A673 (cell line): ENCODE measurements at places on chromosomes 2 and 18.

DNA sequence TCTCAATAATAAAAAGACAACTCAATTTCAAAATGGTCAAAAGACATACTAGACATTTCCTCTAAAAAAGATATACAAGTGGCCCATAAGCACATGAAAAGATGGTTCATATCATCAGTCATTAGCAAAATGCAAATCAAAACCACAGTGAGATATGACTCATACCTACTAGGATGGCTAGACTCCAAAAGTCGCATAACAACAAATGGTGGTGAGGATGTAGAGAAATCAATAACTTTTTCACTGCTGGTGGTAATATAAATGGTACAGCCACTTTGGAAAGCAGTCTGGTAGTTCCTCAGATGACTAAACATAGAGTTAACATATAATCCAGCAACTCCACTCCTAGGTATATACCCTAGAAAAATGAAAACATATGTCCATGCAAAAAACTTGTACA is 242.3 kb upstream of the NOL4 start:
- no peaks in the 10 kb centered on the region for H3K36me3 ChIP-seq
- no peaks in the 10 kb centered on the region for H3K4me1 ChIP-seq
- H3K4me3 ChIP-seq: no peak overlapping the region
- no peak overlapping the region for H3K27ac ChIP-seq
- DNase-seq: peak; percentile 15
- no peaks in the 10 kb centered on the region for H3K27me3 ChIP-seq

- H3K36me3 ChIP-seq: no peaks in the 10 kb centered on the region
- H3K4me3 ChIP-seq: no peak overlapping the region
- no peaks in the 10 kb centered on the region for H3K27me3 ChIP-seq
- no peak for DNase-seq
- H3K27ac ChIP-seq: no peak overlapping the region
Measured at GRCh38 chr2:78839259-78839658, 186.2 kb upstream of the REG3G start.

- no peaks in the 10 kb centered on the region for H3K36me3 ChIP-seq
- H3K27me3 ChIP-seq: no peaks in the 10 kb centered on the region
- peaks cover 38% of the 10 kb centered on the region for H3K4me1 ChIP-seq
Measured at GRCh38 chr2:239275044-239275685, 125.7 kb downstream of the HDAC4 start.

- no peaks in the 10 kb centered on the region for H3K36me3 ChIP-seq
- DNase-seq: no peak
- H3K4me1 ChIP-seq: no peaks in the 10 kb centered on the region
- no peaks in the 10 kb centered on the region for H3K27me3 ChIP-seq
- H3K27ac ChIP-seq: no peak overlapping the region
- H3K4me3 ChIP-seq: no peak overlapping the region
Measured at GRCh38 chr18:41594582-41594981, 360.5 kb upstream of the PIK3C3 start.

- no peak overlapping the region for H3K27ac ChIP-seq
- no peaks in the 10 kb centered on the region for H3K27me3 ChIP-seq
- no peak for DNase-seq
- H3K4me1 ChIP-seq: peaks cover 37% of the 10 kb centered on the region
- no peak overlapping the region for H3K4me3 ChIP-seq
- no peaks in the 10 kb centered on the region for H3K36me3 ChIP-seq
Measured at GRCh38 chr18:53747663-53748160, 476.8 kb downstream of the MBD2 start.

DNA sequence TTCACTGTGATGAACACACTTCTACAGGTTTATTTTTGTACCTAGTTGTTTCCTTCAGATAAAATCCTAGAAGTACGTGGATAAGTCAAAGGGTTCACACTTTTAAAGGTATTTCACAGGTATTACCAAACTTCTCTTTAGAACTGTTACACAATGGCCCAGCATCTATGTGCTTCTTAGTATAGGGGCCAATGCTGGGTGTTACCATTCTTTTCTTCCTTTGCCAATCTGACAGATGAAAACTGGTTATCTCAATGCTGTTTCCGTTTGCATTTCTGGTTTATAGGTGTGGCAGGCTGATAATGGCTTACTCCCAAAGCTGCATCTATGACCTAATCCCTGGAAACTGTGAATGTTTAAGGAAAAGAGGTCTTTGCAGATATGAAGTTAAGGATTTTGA is 2.8 kb upstream of the TCF7L1 start:
- no peak overlapping the region for H3K4me3 ChIP-seq
- no peaks in the 10 kb centered on the region for H3K36me3 ChIP-seq
- H3K27me3 ChIP-seq: no peaks in the 10 kb centered on the region

GRCh38 chr2:98829581-98830270 is 98.8 kb upstream of the MGAT4A start:
- DNase-seq: no peak
- no peak overlapping the region for H3K4me3 ChIP-seq
- H3K27me3 ChIP-seq: peaks cover 9% of the 10 kb centered on the region
- no peaks in the 10 kb centered on the region for H3K36me3 ChIP-seq
- H3K4me1 ChIP-seq: no peaks in the 10 kb centered on the region
- H3K27ac ChIP-seq: no peak overlapping the region

- no peaks in the 10 kb centered on the region for H3K36me3 ChIP-seq
- H3K4me1 ChIP-seq: no peaks in the 10 kb centered on the region
- DNase-seq: no peak
- H3K27ac ChIP-seq: no peak overlapping the region
Measured at GRCh38 chr18:28588884-28589549, 412.1 kb upstream of the CDH2 start.

DNA sequence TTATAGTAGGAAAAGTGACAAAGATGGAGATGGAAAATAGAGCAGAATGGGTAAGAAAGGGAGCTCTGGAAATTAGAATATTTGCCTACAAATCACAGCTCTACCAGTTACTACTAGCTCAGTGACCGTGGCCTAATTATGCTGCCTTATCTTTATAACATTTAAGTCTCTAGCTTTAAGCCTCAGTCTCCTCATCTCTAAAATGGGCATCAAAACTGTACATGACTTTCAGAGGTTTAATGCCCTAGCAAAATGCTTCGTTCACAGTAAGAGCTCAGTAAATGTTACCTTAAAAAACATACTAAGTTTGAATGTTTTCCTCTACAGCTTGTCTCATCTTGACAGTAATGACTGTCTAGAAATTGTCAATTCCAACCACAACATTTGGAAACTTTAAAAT is 8.3 kb upstream of the PTPRM start:
- no peaks in the 10 kb centered on the region for H3K27me3 ChIP-seq
- no peaks in the 10 kb centered on the region for H3K36me3 ChIP-seq
- no peaks in the 10 kb centered on the region for H3K4me1 ChIP-seq
- no peak overlapping the region for H3K27ac ChIP-seq
- H3K4me3 ChIP-seq: no peak overlapping the region

DNA sequence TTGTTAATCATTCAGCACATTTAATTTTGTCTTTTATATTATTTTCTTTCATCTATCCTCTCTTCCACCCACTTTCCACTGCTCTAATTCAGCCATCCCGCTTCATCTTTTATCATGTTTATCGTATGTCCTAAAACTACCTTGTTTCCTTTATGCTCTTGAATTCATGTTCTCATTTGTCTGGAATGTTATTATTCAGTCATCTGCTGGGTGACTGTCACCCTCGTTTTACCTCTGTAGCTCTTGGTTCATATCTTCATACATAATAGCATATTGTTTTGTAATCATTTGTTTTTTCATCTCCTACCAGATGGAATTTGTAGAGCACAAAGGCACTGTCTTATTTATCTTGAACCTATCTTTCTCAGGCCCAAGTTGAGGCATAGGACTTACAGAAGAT is 37.0 kb downstream of the SMCHD1 start:
- no peak overlapping the region for H3K4me3 ChIP-seq

GRCh38 chr2:134713176-134713575 is 5.6 kb downstream of the TMEM163 start:
- no peaks in the 10 kb centered on the region for H3K36me3 ChIP-seq
- no peak overlapping the region for H3K27ac ChIP-seq
- H3K27me3 ChIP-seq: peaks cover 92% of the 10 kb centered on the region
- H3K4me3 ChIP-seq: no peak overlapping the region
- no peaks in the 10 kb centered on the region for H3K4me1 ChIP-seq

DNA sequence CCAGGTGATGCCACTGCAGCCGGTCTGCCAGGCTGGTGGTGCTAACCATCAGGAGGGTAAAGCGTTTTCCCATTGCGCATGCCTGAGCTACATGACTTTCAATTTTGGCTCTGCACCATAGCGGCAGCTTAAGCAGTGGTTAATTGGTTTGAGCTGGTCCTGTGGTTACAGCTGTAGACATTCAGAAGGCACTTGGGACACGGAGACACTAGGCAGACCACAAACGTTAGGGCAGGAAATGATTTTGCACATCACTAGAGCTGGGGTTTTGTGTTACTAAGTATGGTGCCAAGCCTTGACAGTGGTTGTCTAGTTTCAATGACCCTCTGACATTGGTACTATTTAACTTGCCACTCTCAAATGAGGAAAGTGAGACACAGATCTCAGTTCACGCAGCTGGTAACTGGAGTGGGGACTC is 28.9 kb upstream of the CNOT11 start:
- H3K27me3 ChIP-seq: no peaks in the 10 kb centered on the region
- H3K4me1 ChIP-seq: no peaks in the 10 kb centered on the region
- H3K36me3 ChIP-seq: no peaks in the 10 kb centered on the region

DNA sequence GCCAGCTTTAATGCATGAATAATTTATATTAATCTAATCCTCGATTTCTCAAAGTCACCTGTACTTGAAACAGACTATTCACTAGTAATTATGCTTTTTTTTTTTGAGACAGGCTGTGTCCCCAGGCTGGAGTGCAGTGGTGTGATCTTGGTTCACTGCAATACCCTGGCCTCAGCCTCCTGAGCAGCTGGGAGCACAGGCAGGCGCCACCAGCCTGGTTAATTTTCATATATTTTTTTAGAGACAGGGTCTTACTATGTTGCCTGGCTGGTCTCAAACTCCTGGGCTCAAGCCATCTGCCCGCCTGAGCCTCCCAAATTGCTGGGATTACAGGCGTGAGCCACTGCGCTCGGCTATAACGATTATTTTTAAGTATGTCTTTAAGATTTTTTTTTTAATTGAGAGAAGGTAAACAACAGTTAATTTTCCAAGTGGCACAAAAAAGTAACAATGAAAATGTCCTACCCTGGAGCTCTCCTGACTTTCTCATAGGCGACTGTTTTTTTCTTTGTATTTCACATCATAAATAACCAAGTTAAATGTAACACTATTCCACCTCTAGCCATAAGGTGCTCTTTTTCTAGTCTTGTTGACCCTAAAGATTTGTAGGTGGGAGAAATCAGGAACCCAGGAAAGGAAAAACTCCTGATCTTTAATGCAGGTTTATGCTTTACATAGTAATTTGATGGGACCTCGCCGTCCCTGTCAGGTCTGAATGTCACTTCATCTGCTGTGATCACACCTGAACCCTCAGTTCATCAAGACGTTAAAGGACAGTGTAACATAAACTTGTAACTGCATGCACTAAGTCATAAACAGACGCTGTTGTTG is 1.3 kb upstream of the ANKRD12 start:
- H3K4me1 ChIP-seq: peaks cover 21% of the 10 kb centered on the region
- peak overlapping the region; percentile 69 for H3K27ac ChIP-seq
- H3K27me3 ChIP-seq: no peaks in the 10 kb centered on the region

DNA sequence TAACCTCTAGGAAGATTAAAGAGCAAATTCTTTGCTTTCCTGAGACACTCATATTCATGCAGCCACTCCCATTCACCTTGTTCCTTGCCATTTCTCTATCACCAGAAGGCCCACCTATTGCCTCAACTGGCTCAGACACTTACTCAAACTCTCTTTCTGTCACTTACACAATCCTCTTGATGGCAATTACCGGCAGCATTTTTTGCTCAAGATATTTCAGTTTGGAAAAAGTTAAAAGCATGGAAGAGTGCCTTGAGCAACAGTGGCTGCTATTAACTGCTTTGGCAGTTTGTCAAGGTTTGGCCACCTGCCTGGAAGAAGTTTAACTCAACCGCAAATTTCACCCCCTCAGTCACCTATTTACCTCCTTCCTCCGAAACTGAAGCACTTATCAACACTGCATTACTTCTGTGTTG is 1104.0 kb upstream of the PIK3C3 start:
- H3K36me3 ChIP-seq: no peaks in the 10 kb centered on the region
- no peaks in the 10 kb centered on the region for H3K27me3 ChIP-seq
- no peak overlapping the region for H3K27ac ChIP-seq
- DNase-seq: no peak

DNA sequence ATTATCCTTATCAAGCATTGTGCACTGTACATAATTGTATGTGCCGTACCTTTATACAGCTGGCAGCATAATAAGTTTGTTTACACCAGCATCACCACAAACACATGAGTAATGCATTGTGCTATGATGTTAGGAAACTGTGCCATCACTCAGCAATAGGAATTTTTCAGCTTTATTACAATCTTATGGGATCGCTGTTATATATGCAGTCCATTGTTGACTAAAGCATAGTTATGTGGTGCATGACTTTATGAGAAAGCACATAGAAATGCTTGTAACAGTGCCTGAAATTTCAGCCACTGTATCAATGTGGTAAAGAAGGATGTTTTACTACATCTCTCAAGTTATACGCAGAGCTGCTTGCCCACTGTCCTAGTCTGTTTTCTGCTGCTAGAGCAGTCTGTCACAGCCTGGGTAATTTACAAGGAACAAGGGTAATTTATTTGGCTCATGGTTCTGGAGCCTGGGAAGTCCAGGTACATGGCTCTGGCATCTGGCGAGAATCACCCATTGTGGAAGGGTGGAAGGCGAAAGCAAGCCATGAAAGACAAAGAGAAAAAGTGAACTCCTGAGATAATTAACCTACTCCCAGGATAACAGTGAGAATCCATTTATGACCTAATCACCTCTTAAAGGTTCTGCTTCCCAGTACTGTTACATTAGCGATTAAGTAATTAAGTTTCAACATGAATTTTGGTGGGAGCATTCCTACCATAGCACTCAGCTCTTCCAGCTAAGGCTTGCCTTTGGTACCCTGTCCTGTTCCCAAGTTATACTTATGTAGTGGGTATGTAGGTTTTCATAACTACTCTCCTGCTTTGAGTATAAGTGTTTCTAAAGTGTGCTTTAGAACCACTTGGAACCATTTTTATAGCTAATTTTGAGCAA is 4.6 kb downstream of the MAP3K20 start:
- H3K4me1 ChIP-seq: peaks cover 22% of the 10 kb centered on the region
- DNase-seq: no peak
- no peak overlapping the region for H3K4me3 ChIP-seq

- no peak overlapping the region for H3K27ac ChIP-seq
- no peaks in the 10 kb centered on the region for H3K27me3 ChIP-seq
- H3K36me3 ChIP-seq: no peaks in the 10 kb centered on the region
Measured at GRCh38 chr18:7224198-7224597, 6.7 kb upstream of the LRRC30 start.

DNA sequence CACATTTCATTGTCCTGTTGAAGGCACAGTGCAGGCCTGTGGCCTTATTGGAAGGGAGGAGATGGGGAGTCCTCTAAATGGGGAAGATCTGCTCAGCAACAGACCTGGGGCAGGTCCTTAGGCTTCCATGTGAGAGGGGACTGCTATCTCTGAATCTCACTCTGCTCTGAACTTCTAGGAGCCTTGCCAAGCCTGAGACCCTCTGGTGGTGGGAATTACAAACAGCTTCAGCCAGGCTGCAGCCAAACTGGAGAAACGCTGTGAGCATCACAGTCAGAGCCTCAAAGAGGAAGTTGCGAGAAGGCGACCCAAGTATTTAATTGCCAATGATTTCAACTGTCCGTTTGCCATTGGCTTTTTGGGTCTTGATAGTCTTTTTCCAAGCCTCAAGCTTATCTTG is 66.8 kb upstream of the MC2R start:
- H3K27ac ChIP-seq: no peak overlapping the region
- H3K36me3 ChIP-seq: no peaks in the 10 kb centered on the region
- H3K4me3 ChIP-seq: no peak overlapping the region
- peak; percentile 5 for DNase-seq
- H3K27me3 ChIP-seq: no peaks in the 10 kb centered on the region
- H3K4me1 ChIP-seq: no peaks in the 10 kb centered on the region
